ENCODE measurements at places on chromosomes 12 and 14. TPM values are rescaled to one million over a fixed set of nuclear protein-coding genes. Genes with fewer than 3 reads are reported as not detected.

Gene OTX2
- 0.22 TPM for polyA plus RNA-seq

Gene GLS2
- 0.15 TPM for polyA plus RNA-seq

Gene TC2N
- polyA plus RNA-seq, result 10.4 TPM

Gene RD3L
- not detected for polyA plus RNA-seq

Gene TTC9
- polyA plus RNA-seq, result 6.5 TPM

Gene DYRK2
- polyA plus RNA-seq, result 61.3 TPM

Gene DIO2
- 1.6 TPM for polyA plus RNA-seq

Gene ERP27
- polyA plus RNA-seq, result 0.27 TPM
